ENCODE measurements at places on chromosomes 2 and 18.

GRCh38 chr18:64271975-64272659, 123.2 kb upstream of the LINC00305 start:
- no peaks in the 10 kb centered on the region for H3K36me3 ChIP-seq
- no peaks in the 10 kb centered on the region for H3K4me1 ChIP-seq
- H3K4me3 ChIP-seq = no peak overlapping the region
- DNase-seq = no peak

DNA sequence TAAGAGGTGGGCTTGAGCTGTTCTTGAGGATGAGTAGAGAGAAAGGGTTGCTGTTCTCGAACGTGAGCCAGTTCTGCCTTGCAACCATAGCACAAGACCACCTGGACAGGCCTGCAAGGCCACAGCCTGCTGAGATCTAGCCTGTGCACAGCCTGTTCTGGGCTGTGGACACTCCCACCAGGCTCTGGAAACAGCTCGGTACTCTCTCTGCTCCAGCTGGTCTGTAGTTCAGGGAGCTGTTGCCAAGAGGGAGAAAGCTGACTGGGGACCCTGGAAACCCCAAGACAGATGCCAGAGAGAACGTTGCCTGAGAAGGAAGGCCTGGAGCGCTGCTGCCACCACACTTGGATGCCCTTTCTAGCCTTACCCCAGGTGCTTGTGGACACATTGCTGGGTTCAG, 69.8 kb downstream of the CTIF start:
- no peaks in the 10 kb centered on the region for H3K27me3 ChIP-seq
- H3K4me1 ChIP-seq = no peaks in the 10 kb centered on the region
- DNase-seq = no peak
- no peaks in the 10 kb centered on the region for H3K36me3 ChIP-seq
- no peak overlapping the region for H3K27ac ChIP-seq

DNA sequence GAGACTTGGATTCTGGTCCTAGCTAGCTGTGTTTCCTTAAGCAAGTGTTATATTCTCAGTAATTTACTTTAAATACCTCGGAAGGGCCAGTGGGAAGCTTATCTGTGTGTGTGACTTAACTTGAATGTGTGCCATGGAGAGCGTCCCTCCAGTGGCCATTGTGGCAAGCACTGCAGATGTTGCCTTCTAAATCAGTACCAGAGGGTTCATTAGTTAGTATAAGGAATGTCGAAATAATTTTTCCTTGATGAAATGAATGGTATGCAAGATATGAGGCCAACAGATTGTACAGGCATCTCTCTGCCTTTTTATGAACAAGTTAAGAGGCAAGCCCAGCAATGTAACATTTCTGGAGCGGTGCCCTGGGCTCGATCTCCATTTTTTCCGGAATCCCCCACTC, 52.0 kb downstream of the FBXO36 start:
- H3K4me1 ChIP-seq = no peaks in the 10 kb centered on the region
- no peaks in the 10 kb centered on the region for H3K36me3 ChIP-seq
- no peak for DNase-seq
- H3K4me3 ChIP-seq = no peak overlapping the region
- H3K27ac ChIP-seq = no peak overlapping the region

GRCh38 chr2:105924932-105925331, 180.2 kb downstream of the NCK2 start:
- no peak for DNase-seq
- H3K4me3 ChIP-seq = no peak overlapping the region
- peaks cover 23% of the 10 kb centered on the region for H3K4me1 ChIP-seq
- H3K36me3 ChIP-seq = no peaks in the 10 kb centered on the region
- H3K27me3 ChIP-seq = no peaks in the 10 kb centered on the region

- H3K4me3 ChIP-seq = no peak overlapping the region
- no peak for DNase-seq
- no peak overlapping the region for H3K27ac ChIP-seq
Observed at GRCh38 chr2:189466046-189466445, 24.8 kb downstream of the WDR75 start.

- H3K36me3 ChIP-seq = no peaks in the 10 kb centered on the region
- no peak overlapping the region for H3K27ac ChIP-seq
- no peak for DNase-seq
- no peaks in the 10 kb centered on the region for H3K27me3 ChIP-seq
- no peak overlapping the region for H3K4me3 ChIP-seq
Observed at GRCh38 chr18:55897091-55897689, 309.2 kb upstream of the TCF4 start.

- H3K4me1 ChIP-seq = no peaks in the 10 kb centered on the region
- no peak overlapping the region for H3K4me3 ChIP-seq
- H3K27me3 ChIP-seq = no peaks in the 10 kb centered on the region
- DNase-seq = no peak
- no peak overlapping the region for H3K27ac ChIP-seq
Observed at GRCh38 chr2:66030553-66030952, 404.4 kb upstream of the MEIS1 start.

GRCh38 chr2:135791418-135792190, 45.4 kb downstream of the LCT start:
- no peak overlapping the region for H3K27ac ChIP-seq
- no peaks in the 10 kb centered on the region for H3K27me3 ChIP-seq
- no peaks in the 10 kb centered on the region for H3K36me3 ChIP-seq
- no peak overlapping the region for H3K4me3 ChIP-seq

DNA sequence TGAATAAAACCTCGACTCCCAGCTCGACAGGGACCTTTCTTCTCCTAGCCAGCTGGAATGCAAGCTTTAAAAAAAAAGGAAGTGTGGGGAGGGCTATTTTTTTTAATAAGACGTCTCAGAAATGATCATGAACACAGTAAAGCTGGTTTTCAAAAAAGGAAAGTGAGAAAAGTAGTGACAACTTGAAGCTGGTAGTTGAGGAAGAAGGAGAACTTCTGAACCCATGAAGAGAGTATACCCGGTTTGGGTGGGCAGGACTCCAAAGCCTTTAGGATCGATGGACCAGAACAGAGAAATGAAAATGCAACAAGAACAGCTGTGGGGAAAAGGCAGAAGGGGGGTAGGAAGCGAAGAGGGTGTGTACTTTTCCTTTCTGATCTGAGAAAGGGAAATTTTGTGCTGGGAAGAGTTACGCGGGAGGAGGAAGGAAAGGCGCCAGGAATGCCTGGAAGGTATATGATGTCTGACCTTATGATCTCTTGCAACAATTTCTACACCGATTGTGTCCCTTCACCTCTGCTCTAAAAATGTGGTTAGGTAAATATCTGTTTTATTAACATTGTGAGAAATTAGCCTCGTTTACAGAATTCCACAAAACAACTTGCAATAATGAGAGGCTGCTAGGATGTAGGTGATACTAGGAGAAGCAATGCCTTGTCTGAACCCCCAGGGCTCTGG, 22.6 kb upstream of the CYP1B1 start:
- no peak for DNase-seq
- H3K27me3 ChIP-seq = no peaks in the 10 kb centered on the region
- no peak overlapping the region for H3K4me3 ChIP-seq
- H3K27ac ChIP-seq = no peak overlapping the region
- H3K4me1 ChIP-seq = no peaks in the 10 kb centered on the region
- no peaks in the 10 kb centered on the region for H3K36me3 ChIP-seq

DNA sequence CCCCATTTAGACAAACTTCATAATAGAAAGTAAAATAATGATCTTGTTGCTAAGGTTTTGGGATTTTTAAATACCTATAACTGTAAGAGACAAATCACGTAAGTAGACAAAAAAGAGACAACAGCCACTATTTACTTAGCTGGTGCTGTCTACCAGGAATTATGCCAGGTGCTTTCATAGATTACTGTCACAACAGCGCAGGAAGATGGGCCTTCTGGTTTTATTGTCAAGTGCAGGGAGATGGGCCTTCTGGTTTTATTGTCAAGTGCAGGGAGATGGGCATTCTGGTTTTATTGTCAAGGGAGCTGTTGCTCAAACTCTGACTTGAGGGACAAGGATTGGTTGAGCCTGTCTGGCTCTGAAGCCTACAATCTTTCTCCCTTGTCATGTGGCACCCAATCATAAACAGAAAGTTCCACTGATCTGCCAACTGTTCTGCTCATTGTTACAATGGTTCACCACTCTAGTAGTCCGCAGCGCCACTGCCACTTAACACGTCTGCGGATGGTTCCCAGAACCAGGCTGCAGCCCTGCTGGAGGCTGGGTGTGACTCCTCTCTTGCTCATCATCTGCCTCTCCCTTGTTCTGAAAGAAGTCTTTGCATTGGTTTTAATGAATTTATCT, 95.0 kb downstream of the RNF144A start:
- H3K36me3 ChIP-seq = no peaks in the 10 kb centered on the region
- no peaks in the 10 kb centered on the region for H3K4me1 ChIP-seq
- H3K27me3 ChIP-seq = no peaks in the 10 kb centered on the region

DNA sequence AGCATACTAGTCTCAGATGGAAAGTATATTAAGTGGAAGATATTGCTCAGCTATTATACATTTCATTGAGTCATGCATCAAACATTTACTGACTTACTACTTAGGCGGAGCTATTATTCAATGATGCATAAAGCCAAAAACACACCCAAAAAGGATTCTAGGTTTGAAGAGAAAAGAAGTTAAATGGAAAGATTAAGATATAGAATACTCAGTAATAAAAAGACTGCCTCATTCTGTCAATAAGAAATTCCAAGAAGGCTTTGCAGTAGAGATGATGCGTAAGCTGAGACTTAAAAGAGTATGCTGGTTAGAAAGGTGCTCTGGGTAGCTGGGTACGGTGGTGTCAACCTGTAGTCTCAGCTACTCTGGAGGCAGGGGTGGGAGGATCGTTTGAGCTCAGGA, 27.6 kb downstream of the STK17B start:
- H3K27me3 ChIP-seq = no peaks in the 10 kb centered on the region
- H3K36me3 ChIP-seq = peaks cover 26% of the 10 kb centered on the region
- peak; percentile 1 for DNase-seq
- H3K27ac ChIP-seq = no peak overlapping the region
- no peak overlapping the region for H3K4me3 ChIP-seq

- DNase-seq = peak; percentile 44
- H3K27me3 ChIP-seq = no peaks in the 10 kb centered on the region
- H3K36me3 ChIP-seq = no peaks in the 10 kb centered on the region
- no peaks in the 10 kb centered on the region for H3K4me1 ChIP-seq
Observed at GRCh38 chr18:40109252-40110049, 1845.6 kb upstream of the PIK3C3 start.

- no peaks in the 10 kb centered on the region for H3K27me3 ChIP-seq
- no peaks in the 10 kb centered on the region for H3K36me3 ChIP-seq
- H3K4me3 ChIP-seq = no peak overlapping the region
Observed at GRCh38 chr2:207902821-207903220, 122.5 kb downstream of the PLEKHM3 start.

- H3K4me1 ChIP-seq = no peaks in the 10 kb centered on the region
- no peaks in the 10 kb centered on the region for H3K27me3 ChIP-seq
- no peak overlapping the region for H3K4me3 ChIP-seq
- DNase-seq = no peak
- no peaks in the 10 kb centered on the region for H3K36me3 ChIP-seq
Observed at GRCh38 chr18:4854671-4855070, 342.4 kb downstream of the AKAIN1 start.

DNA sequence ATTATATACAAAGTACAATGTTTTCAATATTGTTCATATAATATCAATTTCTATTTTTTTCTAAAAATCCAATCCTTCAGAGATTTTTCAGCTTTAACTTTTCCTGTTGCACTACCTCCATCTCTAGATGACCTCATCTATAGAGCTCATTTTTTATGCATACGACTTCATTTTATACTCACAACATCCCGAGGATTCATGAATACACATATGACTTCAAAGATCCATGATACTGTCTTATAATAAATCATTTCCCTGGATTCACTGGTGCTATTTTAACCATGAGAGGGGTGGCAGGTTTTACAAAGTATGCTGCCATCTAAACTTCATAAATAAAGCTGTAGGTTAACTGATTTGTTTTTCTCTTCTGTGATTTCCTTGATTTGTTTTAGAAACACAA, 694.6 kb downstream of the EPHA4 start:
- H3K36me3 ChIP-seq = no peaks in the 10 kb centered on the region
- no peaks in the 10 kb centered on the region for H3K4me1 ChIP-seq
- H3K4me3 ChIP-seq = no peak overlapping the region
- no peaks in the 10 kb centered on the region for H3K27me3 ChIP-seq

- no peaks in the 10 kb centered on the region for H3K4me1 ChIP-seq
- no peak for DNase-seq
- H3K4me3 ChIP-seq = no peak overlapping the region
- H3K27me3 ChIP-seq = peaks cover 8% of the 10 kb centered on the region
- no peak overlapping the region for H3K27ac ChIP-seq
Observed at GRCh38 chr18:58789876-58790240, 74.8 kb upstream of the ZNF532 start.

Measured in MM.1S (cell line).